Esophagus muscularis mucosa (tissue), 4 donors: ENCODE measurements at places on chromosomes 13 and 19.

GRCh38 chr13:108408672-108409071 is 139.2 kb downstream of the TNFSF13B start:
- DNase-seq: no peak

DNA sequence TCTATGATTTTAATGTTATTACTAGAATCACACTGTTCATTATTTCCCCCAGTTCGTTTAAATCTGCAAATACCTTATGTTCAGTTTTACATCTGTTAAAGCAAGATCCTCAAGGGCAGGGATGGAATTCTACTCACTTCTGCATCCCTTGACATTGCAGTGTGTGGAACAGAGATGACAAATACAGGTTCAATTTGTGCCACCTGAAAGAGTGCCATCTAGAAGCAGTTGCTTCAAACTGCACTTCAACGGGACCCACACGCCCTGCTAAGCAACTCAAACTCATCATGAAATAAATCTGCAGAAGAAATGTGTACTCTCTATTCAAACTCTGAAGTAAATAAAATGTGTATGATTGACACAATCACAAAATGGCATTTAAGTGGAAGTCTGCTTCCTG is 44.5 kb downstream of the RUBCNL start:
- DNase-seq: no peak

- no peak for DNase-seq
Observed at GRCh38 chr19:40410030-40410389, 3.2 kb downstream of the PRX start.

DNA sequence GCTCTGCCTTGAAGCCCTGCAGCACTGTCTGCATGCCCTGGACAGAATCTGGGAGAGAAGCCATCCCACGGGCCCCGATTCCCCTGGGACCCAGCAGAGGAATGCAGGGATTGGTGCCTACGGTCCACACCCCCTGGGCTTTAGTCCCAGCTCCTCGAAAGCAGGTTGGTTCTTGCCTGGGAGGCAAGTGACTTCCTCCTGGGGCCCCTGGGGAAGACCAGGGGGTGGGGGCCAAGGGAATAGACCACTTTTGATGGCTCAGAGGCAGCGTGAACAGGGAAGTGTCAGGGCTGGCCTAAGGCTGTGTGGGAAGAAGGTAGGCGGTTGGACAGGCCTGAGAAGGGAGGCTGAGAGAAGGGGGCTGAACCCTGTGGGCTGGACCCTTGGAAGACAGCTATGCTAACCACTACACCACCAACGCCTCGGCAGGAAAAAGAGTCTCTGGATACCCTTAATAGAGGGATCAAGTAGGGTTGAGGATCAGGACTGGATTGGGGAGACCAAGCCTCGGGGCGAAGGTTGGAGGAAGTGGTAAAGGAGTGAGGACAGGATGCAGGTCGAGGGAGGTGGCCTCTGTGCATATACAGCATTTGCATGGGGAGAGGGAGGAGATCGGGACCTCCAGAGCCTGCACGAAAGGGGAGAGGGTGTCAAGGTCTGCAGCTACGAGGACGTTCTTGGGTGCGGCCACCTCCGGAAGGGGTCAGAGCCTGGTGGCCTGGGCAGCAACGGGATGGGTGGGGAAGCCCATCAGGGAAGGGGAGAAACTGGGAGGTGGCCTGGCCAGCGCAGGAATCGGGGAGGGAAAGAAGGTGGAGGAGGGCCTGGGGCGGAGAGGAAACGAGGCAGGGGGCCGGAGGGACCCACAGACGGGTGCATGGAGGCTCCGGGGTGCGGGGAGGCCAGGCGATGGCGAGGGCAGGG is 709 bp downstream of the DPP9 start:
- no peak for DNase-seq

DNA sequence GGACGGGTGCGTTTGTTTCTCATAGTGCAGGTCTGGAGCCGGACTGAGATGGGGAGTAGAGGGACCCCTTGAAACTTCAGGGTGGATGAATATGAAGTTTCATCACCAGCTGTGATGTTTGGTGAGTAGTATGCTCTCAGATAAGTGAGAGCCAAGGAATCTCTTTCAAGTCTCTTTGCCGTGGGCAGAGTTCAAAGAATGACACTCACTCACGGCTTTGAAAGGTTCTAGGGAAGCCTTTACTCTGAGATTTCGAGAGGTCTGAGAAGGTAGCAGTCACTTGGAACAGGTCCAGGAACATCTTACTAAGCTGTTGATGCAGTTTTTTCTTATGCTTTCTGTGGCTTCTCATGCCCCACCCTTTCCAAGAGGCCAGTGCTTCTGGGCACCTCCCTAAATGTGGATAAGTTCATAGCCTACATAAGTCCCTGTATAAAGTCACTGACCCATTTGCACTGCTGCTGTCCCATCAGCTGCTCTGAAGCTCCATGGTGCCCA is at the start of gene IGFL2:
TSS of gene IGFL2 (plus strand) at position 448 of the 498 bp plus-strand sequence. CDS start at position 489, 41 bp downstream.
- peak; percentile 86 for DNase-seq

- no peak for DNase-seq
Observed at GRCh38 chr13:31234729-31235128, 35.0 kb downstream of the B3GLCT start.

DNA sequence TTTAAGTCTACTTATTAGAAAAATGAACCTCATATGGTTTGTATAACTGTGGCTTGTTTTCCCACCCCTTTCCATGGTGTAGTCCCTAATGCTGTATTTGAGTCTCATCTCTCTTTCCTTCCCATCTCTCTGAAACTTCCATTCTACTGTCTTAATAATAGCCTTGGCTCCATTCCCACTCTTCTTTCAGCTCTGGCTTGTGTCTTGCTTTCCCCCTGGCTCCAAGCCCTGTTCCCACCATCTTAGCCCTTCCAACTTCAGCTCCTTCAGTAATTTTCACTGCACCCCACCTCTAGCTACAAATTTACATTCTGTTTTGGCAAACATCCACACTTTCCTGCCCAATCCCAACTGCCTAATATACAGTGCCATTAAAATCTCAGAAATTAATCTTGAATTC is 137.5 kb downstream of the SLITRK6 start:
- no peak for DNase-seq

- no peak for DNase-seq
Observed at GRCh38 chr13:45119469-45119990, 780 bp upstream of the GTF2F2 start.

- DNase-seq: peak; percentile 81
Observed at GRCh38 chr13:40596484-40596883, 70.0 kb downstream of the FOXO1 start.

DNA sequence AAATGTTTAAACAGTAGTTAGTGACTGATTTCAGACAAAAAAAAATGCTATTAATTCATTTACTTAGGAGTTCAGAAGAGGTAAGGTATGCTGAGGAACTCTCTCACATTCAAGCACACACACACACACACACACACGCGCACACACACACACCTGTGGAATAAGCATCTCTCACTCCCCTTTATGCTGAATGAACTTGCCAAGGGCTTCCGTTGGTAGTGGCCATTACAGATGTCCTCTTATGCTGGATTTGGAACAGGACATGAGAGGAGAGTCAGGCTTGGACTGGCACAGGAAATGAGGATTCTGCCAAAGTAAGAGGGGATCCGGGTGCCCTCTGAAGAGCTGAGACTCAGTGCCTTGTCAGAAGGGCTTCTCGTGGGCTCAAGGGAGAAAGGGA is 463.4 kb upstream of the MIR17HG start:
- no peak for DNase-seq

- DNase-seq: no peak
Observed at GRCh38 chr19:16334411-16334810, 9.8 kb downstream of the KLF2 start.

- no peak for DNase-seq
Observed at GRCh38 chr13:75365724-75366173, 116.2 kb downstream of the TBC1D4 start.

DNA sequence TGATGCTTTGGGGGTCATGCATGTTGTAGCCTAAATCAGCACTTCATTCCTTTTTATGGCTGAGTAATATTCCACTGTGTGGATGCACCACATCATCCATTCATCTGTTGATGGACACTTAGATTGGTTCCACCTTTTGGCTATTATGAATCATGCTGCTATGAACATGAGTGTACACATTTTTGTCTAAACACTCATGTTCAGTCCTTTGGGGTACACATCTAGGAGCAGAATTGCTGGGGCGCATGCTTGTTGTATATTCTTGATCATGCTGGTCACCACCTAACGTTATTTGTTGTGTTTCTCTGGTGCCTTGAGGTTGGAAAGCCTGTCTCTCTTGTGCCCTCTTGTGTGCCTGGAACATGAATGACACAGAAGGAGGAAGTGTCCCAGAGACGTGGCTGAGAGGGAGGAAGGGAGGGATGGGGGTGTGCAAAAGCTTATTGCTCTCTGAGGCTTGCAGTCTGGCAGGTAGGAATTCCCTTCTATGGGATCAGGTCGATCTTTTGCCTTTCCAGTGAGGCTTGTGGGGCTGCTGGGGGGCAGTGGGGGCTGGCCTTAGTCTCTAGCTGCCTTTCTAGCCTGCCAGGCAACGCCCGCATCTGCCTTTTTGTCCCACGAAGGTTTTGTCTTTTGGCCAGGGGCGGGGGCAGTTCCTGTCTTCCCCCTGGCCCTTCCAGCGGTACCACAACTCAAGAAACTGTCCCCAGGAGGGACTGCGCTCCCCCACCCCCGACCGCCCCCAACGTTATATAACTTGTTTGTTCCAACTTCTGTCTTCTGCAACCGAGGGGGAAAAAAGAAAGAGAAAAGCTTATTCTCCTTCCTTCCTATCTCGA is 7.6 kb downstream of the KLHL26 start:
- no peak for DNase-seq

DNA sequence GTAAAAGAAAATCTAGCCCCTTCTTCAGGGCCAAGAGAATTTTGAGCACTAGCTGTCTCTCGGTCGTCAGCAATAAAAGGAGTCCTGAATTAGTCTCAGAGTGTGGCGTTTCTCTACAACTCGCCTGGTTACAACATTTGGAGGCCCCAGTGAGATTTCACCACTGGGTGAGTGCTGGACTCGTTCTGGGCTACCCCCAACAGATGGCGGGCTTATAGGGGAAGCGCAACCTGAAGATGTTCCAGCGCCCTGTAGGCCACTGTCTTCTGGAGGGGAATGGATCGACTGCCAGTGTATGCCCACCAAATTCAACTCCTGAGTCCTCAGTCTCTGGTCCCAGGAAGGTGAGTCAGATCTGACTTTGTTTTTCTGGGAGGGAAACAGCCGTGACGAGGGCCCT is 11.7 kb upstream of the ZNF181 start:
- no peak for DNase-seq

GRCh38 chr13:96984051-96984508 is 10.2 kb downstream of the OXGR1 start:
- no peak for DNase-seq

DNA sequence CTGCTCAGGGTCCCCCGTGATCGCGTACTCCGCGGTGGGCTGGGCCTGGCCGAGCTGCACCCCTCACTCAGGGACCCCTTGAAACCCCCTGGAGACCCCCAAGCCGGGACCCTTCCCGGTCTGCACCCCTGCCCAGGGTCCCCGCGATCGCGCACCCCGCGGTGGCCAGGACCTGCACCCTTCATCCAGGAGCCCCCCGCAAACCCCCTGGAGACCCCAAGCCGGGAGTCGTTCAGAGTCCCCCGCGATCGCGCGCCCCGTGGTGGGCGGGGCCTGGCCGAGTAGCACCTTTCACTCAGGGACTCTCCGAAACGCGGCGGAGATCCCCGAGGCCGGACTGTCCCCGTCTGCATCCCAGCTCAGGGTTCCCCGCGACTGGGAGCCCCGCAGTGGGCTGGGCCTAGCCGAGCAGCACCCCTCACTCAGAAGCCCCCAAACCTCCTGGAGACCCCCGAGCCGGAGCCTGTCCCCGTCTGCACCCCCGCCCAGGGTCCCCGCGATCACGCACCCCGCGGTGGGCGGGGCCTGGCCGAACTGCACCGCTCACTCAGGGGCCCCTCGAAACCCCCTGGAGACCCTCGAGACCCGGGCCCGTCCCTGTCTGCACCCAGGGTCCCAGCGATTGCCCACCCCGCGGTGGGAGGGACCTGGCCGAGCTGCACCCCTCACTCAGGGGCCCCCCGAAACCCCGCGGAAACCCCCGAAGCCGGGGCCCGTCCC is 748 bp downstream of the LMNB2 start:
- DNase-seq: no peak

- no peak for DNase-seq
Observed at GRCh38 chr19:18610245-18610555, 2.5 kb upstream of the TMEM59L start.
